ENCODE measurements at places on chromosomes 7 and 10.

DNA sequence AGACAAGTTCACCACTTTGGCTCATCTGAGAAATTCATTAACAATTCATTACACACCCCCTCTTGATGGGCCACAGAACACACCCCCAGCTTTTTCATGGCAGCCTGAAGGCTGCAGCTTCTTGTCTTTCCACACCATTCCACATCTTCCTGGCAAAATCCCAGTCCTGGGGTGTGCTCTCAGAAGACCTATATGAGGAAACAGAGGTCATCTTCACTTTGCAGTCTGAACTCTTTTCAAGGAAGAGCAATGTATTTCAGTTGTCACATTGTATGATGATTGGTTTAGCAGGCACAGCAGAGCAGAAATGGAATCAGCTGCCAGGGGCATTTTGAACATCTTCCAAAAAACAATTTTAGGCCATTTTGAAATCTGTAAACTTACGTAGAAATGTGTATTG, 7.8 kb upstream of the LRRC27 start:
- no peak for DNase-seq

DNA sequence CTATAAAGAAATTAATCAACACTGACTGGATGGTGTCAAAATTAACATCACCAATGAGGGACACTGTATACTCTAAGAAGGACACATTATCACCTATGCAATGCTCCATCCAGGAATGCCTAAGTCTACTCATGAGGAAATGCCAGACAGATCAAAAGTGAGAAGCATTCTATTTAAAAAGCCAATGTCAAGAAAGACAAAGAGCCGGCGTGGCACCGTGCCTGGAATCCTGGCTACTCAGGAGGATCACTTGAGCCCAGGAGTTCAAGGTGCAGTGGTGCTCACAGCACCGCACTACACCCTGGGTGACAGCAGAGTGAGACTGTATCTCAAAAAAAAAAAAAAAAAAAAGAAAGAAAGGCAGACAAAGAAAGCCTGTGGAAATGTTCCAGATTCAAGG, 45.5 kb upstream of the ANAPC16 start:
- DNase-seq, result no peak

- no peak for DNase-seq
Measured at GRCh38 chr7:94410413-94411187, 15.9 kb downstream of the COL1A2 start.

DNA sequence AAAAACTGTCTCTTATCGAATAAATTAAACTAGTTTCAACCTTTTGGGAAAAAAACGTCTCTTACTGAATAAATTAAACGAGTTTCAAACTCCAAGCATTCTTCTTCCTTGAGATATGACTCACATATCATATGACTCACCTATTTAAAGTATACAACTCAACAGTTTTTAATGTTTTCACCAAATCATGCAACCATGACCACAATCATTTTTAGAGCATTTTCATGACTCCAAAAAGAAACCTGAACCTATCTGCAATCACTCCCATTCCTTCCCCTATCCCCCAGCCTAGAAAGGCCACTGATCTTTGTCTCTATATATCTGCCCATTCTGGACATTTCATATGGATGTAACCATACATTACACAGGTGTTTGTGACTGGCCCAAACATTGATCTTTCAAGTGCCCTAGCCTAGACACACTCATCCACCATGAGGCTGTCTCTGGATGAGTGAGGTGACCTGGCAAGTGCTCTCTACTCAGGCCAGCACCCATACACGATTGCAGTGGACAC, 115.3 kb downstream of the PIP4K2A start:
- DNase-seq, result peak; percentile 55

DNA sequence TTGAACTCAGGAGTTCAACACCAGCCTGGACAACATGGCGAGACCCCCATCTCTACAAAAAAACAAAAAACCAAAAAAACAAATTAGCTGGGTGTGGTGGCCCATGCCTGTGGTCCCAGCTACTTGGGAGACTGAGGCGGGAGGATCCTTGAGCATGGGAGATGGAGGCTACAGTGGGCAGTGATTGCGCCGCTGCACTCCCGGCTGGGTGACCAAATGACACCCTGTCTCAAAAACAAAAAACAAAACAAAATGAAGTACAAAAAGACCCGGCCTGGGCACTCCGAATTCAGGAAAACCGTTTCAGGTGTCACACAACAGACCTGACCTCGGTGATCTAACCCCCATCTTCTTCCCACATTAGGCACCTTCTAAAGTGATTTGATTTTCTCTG, 65.5 kb downstream of the INSIG1 start:
- DNase-seq, result no peak

DNA sequence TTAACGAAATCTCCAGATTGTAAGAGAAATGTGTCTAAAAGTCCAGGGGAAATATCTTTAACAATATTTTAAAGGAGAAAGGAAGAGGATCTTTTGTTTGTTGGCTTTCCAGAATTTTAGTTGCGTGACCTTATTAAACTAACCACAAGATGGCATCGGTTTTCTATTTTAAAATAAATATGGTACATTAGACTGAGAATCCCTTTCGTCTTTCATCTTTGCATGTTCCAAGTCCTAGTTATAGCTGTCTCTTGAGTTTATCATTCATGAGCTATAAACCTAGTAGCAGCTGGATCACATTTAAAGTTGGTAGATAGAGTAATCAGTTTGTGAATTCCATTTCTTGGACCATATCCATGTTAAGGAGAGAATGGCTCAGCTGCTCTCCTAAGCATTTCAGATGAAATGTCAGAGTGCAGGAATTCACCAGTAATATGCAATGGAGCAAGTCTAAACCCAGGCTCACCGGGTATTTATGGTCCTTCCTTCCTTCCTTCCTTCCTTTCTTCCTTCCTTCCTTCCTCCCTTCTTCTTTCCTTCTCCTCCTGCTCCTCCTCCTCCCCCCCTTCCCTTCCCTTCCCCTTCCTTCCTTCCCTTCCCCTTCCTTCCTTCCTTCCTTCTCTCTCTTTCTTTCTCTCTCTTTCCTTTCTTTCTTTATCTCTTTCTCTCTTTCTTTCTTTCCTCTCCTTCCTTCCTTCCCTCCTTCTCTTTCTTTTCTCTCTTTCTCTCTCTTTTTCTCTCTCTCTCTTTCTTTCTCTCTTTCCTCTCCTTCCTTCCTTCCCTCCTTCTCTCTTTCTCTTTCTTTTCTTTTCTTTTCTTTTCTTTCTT, 57.8 kb upstream of the RAB18 start:
- peak; percentile 59 for DNase-seq

DNA sequence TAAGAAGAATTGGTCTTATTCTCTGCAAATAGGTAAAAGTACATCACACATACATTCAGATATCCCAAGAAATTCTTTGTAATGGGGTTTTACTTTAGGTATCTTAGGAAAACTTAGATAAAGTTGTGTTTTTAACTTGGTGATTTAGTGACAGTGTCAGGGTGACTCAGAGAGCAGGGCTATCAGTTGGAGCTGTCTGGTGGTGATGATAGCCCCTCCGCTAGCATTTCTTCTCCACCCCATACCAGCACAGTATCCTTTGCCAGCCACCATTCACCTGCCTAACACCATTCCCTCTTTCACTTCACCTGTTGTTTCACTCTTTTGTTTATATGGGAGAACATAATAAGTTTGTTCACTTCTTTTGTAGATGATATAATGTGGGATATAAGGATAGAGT, 30.4 kb downstream of the VPS50 start:
- no peak for DNase-seq

GRCh38 chr10:79050896-79051555, 17.7 kb upstream of the ZMIZ1 start:
- no peak for DNase-seq

DNA sequence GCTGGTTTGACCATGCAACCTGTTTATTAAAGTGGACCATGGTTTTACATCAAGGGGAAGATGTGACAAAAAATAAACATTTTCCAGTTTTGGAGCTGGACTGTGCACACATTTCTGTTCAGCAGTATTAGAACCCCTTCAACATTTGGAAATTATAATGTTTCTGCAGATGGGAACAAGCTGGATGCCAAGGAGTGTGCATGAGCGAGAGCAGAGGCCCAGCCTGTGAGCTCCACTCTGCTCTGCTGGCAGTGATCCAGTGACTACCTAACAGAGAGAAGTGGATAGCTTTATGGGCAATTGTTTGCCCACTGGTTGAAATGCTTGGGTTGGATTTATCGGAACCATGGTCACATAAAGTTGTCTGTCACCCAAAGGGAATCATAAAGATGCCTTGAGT, 456.7 kb downstream of the NRG3 start:
- DNase-seq, result no peak

DNA sequence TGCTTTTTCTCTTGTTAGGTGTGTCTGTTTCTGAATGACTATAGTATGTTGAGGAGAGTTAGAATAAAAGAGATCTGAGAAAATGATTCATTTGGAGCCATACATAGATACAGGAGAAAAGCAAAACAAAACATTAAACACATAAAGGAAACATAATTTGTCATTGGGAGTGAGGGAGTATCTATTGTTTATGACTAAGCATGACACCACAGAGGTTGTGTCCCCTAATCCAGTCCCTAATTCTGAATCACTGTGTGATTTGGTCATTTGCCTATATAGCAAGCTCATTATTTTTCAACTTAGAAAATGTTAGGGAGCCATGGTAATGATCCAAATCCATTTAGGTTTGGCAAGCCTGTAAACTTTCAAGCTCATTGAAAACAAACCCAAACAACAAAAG, 132.3 kb upstream of the BMPER start:
- DNase-seq, result no peak

DNA sequence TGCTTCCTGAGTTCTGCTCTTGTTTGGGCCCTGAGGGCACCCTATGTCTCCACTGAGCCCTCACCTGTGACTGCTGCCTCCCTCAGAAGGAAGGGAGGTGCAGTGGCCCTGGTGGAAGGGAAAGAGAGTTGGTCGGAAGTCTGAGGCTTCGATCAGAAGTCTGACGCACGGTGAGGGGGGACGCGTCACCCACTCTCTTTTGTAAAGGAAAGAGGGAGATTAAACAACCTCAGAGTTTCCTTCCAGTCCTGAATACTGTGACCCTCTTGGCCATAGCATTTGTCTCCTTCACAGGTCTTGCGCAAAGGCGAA, 31.4 kb upstream of the TRIM8 start:
- DNase-seq, result peak; percentile 84

- peak; percentile 88 for DNase-seq
Measured at GRCh38 chr7:2800931-2801688, 43.0 kb downstream of the GNA12 start.

GRCh38 chr7:100673942-100674410, 436 bp downstream of the GNB2 start:
- DNase-seq, result no peak

GRCh38 chr10:52334595-52334994, 20.5 kb downstream of the DKK1 start:
- no peak for DNase-seq

- DNase-seq, result no peak
Measured at GRCh38 chr10:59655309-59655708, 54.3 kb downstream of the SLC16A9 start.

DNA sequence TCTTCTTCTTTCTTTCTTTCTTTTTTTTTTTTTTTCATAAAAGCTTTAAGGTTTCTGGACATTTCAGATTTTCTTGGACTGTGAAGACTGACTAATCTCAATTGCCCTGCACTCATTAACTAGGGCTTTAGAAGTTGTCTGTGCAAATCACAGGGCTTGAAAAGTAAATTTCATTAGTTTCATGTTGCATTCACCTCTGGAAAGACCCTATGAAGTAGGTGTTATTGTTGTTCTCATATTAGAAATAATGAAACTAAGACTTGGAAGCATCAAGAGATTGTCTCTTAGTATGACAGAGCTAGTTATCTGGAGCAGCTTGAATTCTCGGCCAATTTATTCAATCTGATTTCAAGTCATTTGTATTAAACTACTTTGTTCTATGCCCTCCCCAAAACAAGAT, 28.2 kb upstream of the SEMA3D start:
- no peak for DNase-seq

DNA sequence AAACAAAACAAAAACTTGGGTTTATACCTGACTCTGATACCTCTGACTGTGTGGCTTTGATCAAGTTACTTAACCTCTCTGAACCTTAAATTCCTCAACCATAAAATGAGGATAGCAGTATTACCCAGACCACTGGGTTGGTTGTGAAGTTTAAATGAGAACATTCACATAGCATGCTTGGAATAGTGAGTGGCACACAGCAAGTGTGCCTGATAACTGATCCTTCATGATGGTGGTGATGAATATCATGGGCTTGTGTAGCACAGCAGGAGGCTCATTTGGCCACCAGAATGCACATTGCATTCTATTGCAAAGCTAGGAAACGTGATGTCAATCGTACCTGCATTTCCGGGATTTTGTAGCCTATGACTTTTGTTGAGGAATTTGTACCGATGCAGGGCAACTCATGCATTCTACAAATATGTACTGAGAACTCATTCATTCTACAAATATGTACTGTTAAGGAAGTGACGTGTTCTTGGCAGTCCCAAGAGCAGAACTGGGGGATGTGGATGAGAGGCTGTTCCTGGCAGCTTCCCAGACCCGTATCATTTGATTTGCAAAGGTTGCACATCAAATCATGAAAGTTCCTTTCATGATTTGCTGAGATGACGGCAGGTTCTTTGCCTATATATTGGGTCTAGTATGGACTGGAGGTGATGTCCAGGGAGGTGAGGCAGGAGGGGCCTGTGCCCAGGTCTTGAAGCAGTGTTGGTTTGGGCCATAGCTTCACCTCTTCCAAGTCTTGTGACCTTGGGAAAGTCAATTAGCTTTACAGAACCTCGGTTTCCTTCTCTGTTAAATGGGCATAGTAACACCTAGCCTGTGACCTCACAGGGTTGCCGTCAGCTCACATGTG, 94.6 kb upstream of the SMNDC1 start:
- no peak for DNase-seq

GRCh38 chr10:96017191-96017687, 26.1 kb upstream of the CCNJ start:
- DNase-seq, result peak; percentile 78

DNA sequence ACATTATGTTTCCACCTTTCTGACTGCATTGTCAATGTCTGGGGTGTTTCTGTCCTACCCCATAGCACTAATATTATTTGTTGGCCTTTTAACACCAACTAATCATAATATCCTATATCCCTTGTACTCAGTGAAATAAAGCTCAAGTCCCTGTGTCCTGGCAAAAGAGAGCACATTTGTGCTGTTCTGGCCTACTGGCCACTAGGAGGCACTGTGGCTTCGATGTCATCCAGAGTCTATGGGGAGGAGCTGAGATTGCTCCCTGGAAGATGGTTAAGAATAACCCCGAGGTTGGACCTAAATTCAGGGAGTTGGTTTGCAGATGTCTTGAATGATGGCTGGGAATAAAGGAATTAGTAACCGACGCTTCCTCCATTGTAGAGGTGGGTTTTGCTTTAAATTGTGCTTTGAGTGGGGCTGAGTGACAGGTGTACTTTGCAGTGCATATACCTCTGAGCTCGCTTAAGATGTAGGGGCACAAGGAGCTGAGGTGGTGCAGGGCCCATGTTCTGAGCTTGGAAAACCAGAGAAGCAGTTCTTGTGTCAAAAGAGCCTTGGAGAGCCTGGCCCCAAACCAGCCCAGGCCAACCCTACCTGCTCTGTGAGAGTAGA, 191.2 kb upstream of the PRSS1 start:
- DNase-seq, result peak; percentile 77
